ENCODE measurements at places on chromosomes 5 and 9. TPM values are rescaled to one million over a fixed set of nuclear protein-coding genes. Genes with fewer than 3 reads are reported as not detected.

Gene NUTM2F
- not detected for polyA plus RNA-seq

DNA sequence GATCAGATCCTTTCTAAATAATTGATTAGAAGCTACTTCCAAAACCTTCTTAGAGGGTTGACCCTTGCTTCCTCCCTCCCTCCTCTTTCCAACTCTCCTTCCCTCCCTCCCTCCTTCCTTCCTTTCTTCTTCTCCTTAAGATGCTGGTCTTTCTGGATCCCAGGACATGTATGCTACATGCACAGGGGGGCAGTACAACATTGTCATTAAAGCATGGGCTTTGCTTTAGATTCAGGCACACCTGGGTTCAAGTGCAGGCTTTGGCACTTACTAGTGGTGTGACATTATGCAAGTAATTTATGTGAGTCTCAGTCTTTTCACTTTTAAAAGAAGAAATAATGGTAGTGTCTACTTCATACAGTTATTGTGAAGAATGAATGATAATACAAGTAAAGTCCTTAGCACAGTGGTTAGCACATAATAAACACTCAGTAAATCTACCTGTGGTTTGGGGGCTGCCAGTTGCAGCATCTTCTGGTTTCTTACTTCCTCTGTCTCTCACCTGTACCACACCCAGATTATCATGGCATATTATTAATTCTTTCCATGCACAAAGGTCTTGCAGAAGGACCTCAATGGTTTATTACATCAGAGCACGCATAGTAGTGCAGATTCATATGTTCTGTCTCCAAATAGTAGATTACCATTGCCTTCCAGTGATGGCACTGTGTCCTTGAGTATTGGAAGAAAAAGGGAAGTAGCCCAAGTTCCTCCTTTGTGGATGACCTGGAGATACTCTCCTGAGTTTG lies 154.1 kb downstream of the ARHGAP26 start:
- no peak for DNase-seq

Gene C7
- polyA plus RNA-seq: 158 TPM

DNA sequence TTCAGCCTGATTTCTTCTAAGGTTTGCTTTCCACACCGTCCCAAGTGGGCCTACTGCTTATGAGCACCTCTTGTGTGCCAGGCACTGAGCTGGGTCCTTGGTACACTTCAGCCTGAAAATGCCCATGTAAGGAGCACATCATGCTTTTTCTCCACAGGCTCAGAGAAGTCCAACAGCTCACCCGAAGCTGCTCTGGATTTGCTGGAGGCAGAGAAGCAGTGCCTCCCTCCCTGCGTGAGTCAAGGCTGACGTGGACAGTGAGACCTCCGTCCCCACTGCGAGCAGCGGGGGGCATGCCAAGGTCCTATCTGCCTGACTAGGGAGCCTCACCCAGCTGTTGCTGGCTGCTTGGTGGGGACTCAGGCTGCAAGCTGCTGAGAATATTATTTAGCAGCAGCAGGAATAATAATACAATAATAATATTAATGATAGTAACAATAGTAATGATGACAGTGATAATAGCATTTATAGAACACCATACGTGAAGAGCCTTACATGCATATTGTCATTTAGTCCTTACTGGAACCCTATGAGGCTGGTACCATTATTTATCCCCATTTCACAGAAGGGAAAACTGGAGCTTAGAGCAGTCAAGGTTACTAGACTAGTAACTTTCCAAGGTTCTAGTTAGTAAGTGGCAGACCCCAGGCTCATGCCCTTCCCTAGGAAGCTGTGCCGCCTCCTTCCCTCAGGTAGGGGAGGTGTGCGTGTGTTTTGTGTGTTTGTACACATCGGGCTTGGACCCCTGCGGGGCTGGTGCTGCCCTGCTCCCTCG lies 194.8 kb downstream of the HSPA4 start:
- no peak for DNase-seq

DNA sequence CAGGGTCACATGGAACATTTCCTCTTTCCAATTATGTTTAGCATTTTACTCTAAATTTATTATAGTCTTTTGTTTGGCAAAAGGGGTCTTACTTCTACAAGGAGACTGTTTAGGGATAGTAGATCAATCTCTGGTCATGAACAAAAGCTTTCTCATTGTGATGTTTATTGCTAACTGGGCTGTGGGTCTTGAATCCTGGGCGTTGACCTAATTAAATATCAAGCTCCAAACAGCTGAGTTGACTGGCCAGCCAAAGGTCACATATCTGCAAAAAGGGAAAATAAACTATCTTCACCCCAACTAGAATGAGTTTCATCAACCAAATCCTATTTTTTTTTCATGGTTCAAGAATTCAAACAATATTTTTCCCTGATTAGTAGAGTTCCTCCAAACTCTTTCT lies 245.4 kb upstream of the TUT7 start:
- DNase-seq: no peak

GRCh38 chr9:100083448-100084127 lies 15.2 kb downstream of the ERP44 start:
- DNase-seq: no peak

- DNase-seq: no peak
Observed at GRCh38 chr5:179769271-179769670, 24.5 kb upstream of the LTC4S start.

Gene ITGA1
- 13.3 TPM for polyA plus RNA-seq

DNA sequence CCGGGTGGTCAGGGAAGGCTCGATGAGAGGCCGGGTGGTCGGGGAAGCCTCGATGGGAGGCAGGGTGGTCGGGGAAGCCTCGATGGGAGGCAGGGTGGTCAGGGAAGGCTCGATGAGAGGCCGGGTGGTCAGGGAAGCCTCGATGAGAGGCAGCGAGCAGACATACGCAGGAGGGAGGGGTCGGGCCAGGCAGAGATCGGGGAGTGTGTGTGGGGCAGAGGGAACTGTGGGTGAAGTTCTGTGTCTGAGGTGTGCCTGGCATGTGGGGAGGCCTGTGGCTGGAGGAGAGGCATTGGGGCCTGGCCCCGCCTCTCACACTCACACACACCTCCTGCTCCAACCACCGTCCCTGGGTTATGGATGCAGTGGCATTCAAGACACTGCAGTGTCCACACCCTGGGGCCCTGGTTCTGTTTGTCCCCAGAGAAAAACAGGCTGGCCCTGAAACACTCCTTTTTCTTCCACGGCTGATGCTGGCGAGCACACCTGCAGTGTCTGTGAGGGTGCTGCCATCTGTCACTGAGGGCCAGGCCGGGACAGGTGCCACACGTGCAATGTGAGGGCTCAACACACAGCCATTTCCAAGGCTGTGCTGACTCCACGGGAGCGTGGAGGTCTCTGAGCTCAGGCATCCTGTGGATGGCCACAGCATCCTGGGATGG lies 6.5 kb upstream of the PLEKHG4B start:
- no peak for DNase-seq

DNA sequence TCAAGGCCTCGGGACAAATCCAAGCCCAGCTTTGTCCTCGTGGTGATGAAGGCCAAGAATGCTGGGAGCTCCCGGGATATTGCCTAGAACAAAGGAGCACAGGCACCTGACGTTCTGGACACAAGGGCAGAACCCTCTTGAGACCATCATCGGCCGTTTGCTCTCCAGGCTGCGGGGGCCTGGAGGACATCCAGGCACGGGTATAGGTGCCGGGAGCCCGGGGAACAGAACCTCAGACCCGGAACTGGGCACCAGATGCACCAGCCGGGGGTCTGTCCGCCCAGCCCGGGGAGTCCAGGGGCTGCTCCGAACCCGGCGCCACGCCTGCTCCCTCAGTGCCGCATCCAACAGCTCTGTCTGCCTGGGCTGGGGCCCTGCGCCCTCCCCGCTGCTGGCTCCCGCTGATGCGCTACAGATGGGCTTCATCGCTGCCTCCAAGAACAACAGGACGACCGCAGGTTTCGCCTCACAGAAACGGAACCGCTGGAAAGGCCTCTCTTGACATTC lies 88.0 kb downstream of the ADAMTS2 start:
- DNase-seq: no peak

Gene SLC2A8
- polyA plus RNA-seq: 22.0 TPM

Gene SKP2
- 3.4 TPM for polyA plus RNA-seq

DNA sequence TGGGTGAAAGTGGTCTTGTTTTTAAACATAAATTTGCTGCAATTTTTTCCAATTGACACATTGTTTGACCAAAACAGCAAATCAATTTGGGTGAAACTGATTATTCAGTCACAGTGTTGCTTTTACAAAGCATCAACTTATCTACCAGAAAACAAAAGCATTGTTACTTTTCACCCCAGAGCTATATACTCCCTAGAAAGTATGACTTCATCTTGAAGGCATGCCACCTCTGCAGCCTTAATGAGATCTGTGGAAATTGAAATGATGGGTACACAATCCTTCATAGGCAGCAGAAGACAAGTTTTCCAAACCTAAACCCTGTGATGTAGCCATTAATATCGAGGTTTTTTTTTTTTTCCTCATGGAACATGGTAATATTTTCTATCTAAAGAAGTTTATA lies 615.9 kb downstream of the CHSY3 start:
- DNase-seq: no peak

Gene N4BP3
- 2.4 TPM for polyA plus RNA-seq

GRCh38 chr5:162202285-162202880 lies 134.8 kb downstream of the GABRG2 start:
- no peak for DNase-seq

DNA sequence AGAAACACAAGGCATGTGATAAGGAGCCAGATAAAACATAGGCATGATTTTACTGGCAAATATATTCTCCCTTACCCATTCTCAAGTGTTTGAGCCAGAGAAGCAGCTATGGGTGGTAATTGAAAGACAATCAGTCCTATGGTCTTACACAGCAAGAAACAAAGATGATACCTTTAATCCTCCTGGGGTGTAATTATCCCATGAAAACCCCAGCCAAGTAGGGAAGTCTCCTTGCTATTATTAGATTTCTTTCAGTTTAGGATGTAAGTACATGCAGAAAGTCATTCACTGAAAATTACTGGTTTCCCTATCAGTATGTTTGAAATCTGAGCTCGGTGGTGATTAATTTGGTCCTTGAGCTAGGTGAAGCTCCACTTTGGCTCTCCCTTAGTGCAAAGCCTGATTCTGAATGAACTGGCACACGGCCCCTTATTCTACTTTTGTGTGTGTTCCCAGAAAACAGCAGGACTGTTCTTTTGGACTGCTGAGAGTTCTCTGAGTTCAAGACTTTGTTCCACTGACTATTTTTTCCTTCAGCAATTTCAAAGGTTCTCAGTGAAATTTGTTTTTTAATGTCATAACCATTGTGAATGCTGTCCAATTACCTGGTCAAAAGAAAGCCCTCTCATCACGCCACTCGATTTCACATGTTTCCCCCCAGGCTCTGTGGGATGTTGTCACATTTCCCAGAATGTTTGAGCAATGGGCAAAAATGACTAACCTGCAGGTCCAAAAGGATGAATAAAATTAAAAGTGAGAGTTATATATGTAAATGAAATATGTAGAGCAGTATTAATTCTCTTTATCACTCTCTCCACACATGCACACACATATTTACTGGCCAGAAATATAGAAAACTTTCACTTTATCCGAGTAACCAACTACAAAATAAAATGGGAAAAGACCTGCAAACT lies 343.0 kb downstream of the RAB3C start:
- DNase-seq: no peak

Gene TMC1
- 1.2 TPM for polyA plus RNA-seq

Gene CEL
- polyA plus RNA-seq: 16.7 TPM

Gene SLCO6A1
- polyA plus RNA-seq: not detected

DNA sequence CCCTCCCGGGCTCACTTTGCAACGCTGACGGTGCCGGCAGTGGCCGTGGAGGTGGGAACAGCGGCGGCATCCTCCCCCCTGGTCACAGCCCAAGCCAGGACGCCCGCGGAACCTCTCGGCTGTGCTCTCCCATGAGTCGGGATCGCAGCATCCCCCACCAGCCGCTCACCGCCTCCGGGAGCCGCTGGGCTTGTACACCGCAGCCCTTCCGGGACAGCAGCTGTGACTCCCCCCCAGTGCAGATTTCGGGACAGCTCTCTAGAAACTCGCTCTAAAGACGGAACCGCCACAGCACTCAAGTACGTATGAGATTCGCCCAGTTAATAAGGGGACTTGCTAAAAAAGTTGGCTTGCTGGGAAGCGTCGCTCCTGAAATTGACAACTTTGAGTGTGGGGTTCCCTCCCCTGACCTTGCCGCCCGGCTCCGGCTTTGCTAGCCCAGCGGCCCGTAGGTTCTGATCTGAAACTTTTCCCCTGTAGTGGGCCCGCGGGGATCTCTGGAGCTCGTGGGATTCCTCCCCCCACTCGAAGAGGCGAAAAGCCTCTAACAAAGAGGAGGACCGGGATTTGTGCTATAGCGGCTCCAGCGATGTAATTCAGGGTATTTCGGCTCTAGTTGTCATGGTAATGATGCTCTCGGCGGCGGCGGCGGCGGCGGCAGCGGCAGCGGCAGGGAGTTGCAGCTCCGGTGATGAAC lies 572 bp downstream of the NR4A3 start:
- peak; percentile 69 for DNase-seq

- DNase-seq: no peak
Observed at GRCh38 chr9:92404042-92404836, at the start of gene OGN. Gene OGN (minus strand): TSS chr9:92404578. CDS start chr9:92403407, 1,171 bp downstream.

DNA sequence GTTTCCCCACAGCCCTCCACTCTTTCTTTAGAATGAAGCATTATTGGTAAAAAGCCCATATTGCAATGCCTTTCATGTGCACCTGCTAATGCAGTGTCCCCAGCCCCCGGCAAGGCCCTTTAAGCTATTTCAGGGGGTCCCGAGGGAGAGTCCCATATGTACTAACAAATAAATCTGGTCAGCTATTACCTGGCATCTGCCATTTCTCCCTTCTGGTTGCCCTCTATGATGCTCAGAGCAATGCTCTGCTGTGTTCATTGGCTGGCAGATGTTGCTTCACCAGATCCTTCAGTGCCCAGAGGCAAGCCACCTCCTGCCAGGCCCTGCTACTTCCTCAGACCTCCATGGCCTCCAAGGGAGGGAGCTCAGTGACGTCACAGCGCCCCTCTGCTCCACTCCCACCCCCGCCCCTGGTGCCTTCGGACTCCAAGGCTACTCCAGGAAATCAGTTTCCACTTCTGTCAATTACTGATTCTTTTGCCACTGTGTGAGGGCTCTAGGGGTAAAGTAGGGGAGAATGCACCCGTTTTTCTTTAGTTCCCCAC lies 201.1 kb upstream of the GLRA1 start:
- DNase-seq: no peak

- DNase-seq: no peak
Observed at GRCh38 chr9:134225816-134226215, 61.5 kb upstream of the RNU6ATAC start.

Gene SMIM32
- 63.6 TPM for polyA plus RNA-seq

GRCh38 chr9:128653908-128654307 lies 2.7 kb downstream of the DYNC2I2 start:
- no peak for DNase-seq

Measured in kidney (tissue), 22 donors.